ENCODE measurements at places on chromosomes 16 and 17. TPM values are rescaled to one million over a fixed set of nuclear protein-coding genes. Genes with fewer than 3 reads are reported as not detected.

KCNG4 gene
- total RNA-seq = not detected

NTN1 gene
- total RNA-seq = 7.4 TPM

CD300H gene
- not detected for total RNA-seq

MMP28 gene
- total RNA-seq = 62.7 TPM

CD300LB gene
- 0.12 TPM for total RNA-seq

SPNS1 gene
- total RNA-seq = 32.0 TPM

KRT23 gene
- total RNA-seq = 0.28 TPM

MAPT gene
- 0.64 TPM for total RNA-seq

CDRT4 gene
- total RNA-seq = 6.4 TPM

C17orf67 gene
- total RNA-seq = 2.0 TPM

Measured in left colon (tissue), 2 donors.